Fibroblast of villous mesenchyme (primary cell): ENCODE measurements at places on chromosomes 5 and 9. TPM values are rescaled to one million over a fixed set of nuclear protein-coding genes. Genes with fewer than 3 reads are reported as not detected.

- DNase-seq, result peak; percentile 31
Measured at GRCh38 chr5:32031089-32031488, 143.0 kb downstream of the GOLPH3 start.

- DNase-seq, result no peak
Measured at GRCh38 chr9:1128046-1128445, 77.9 kb downstream of the DMRT2 start.

- DNase-seq, result no peak
Measured at GRCh38 chr5:14710313-14710994, 45.9 kb downstream of the OTULIN start.

DNA sequence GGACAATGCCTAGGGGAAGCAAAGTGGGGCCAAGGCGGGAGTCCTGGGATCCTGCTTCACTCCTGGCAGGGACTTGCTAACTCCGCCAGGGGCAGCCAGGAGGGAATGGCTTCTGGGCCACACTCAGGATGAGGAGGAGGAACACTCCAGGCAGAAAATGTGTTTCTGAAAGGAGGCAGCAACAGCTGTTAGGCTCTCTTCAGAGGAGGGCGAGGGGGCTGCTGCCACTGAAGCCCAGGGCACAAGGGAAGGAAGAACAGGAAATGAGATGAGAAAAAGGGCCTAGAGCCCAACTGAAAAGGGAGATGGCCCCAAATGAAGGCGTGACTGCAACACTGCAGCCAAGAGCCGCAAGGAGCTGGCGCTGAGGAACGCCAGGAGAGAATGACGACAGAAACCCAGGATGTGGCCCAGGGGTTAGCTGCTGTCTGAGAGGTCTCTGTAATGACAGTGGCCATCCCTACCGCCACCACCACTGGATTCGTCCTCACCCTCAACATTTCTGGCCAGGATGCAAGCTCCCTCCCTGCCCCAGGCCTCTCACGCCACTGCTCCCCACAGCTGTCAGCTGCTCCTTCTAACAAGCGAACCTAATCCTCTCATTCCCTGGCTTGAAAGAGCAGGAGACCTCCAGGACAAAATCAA, 15.8 kb downstream of the PSMB7 start:
- DNase-seq, result peak; percentile 39

DNA sequence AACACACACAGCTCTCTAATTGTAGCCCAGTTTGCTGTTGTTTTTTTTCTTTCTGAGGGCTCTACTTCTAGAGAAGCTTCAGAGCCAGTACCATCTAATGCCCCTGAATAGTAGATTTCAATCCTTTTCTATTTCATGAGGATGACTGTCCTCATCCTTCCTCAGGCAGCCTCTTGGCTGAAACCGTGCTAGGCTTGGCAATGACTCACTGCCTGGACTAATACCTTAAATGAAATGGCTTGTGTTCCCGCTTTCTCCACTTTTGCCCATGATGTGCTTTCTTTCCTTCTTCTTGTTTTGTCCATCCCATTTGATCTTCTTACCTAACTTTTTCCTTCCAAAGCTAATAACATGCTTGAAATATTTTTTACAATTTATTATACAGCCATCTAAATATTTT, 80.1 kb downstream of the ITGA1 start:
- peak; percentile 33 for DNase-seq

- no peak for DNase-seq
Measured at GRCh38 chr5:66609615-66610014, 13.4 kb downstream of the MAST4 start.

Gene HAVCR2
- not detected in 2 replicates for total RNA-seq

Gene ARL14EPL
- not detected in 2 replicates for total RNA-seq

Gene CDH9
- not detected in 2 replicates for total RNA-seq

DNA sequence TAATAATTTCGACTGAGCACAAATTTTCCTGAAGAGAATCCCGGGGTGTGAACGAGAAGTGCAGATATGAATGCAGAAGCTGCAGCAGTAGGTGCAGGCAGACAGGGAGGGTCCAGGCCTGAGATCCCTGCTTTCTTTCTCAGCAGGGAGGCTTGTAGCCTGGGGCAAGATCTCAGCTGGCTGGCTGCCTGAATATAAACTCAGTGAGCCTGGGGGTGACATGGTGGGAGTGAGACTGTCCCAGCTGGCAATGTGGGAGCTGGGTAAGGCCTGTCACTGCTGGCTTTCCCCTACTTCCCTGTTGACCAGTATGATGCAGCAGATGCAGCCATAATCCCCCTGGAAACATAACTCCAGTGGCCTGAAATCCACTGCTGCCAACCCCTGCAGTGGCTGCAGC, 325.2 kb downstream of the CETN3 start:
- DNase-seq, result no peak

DNA sequence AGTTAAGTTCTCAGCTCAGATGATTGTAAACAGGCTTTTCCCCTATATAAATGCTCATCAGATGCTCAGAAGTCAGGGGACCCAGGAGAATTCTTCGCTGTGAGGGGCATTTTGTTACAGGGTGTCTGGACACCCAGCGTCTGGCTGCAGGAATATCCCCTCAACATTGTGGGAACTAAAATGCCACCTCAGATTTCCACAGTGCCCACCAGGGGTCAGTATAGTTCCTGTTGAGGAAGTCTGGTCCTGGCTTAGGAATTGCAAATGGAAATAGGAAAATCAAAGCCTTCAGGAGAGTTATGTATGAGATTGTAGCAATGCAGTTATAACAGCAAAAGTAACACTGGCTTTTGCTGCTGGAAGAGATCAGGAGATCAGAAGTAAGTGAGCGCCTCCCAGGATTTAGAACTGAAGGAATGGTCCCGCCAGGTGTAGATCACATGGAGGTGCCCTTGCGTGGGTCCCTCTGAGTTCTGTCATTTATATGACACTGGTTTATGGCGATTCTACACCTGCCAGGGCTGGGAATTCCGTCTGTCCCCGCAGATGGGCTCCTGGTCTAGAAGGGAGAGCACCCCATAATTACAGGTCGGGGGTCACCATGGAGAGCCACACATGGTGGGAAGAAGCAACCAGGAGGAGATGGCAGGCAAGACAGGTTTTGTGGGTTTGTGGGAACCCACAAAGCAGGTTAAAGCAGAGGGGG, 47.1 kb upstream of the CTSL start:
- peak; percentile 80 for DNase-seq

DNA sequence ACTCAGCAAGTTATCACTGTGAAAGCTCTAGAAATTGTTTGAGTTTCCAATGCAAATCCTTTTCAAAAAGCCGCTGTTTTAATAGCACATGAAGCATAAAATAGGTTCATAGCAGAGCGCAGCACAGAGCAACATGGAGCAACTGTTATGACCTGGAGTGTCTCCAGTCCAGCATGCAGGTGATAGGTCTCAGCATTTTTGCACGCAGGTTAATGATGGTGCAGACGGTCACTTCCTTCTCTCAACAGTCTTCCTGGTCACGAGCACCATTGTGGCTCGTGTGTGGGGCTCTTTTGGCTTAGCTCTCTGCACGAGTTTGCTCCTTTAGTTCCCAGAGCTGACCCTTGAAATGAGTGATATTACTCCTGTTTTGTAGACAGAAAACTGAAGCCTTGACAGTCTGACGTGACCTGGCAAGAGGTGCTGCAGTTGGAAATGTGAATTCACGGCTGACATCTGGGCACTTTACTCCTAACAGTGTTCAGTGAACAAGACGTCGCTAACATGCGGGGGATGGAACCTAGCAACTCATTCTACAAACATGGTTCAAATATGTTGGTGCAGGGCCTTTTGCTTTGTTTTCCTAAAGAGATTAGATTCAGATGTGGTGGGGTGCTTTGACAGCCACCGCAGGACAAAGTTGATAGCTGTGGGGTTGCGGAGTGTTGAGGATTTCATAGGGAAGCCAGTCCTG, 10.0 kb downstream of the TENT4A start:
- no peak for DNase-seq

Gene GHR
- total RNA-seq, result 0.97 and 2.2 TPM in 2 replicates

- no peak for DNase-seq
Measured at GRCh38 chr9:121937240-121937639, 155.9 kb downstream of the TTLL11 start.

Gene ANKDD1B
- under 0.01 and 0.32 TPM in 2 replicates for total RNA-seq

GRCh38 chr5:116423141-116423540, 151.5 kb downstream of the SEMA6A start:
- DNase-seq, result peak; percentile 79

- DNase-seq, result peak; percentile 75
Measured at GRCh38 chr5:127705120-127705892, 2.1 kb downstream of the CCDC192 start.

Gene IFNB1
- not detected in 2 replicates for total RNA-seq
